ENCODE measurements at places on chromosomes 7 and 10. TPM values are rescaled to one million over a fixed set of nuclear protein-coding genes. Genes with fewer than 3 reads are reported as not detected.

RNF133 gene
- polyA plus RNA-seq, result not detected

GRCh38 chr10:43308515-43308914, 41.6 kb upstream of the RASGEF1A start:
- H3K36me3 ChIP-seq, result no peaks in the 10 kb centered on the region
- no peak overlapping the region for H3K4me3 ChIP-seq
- H3K27me3 ChIP-seq, result no peaks in the 10 kb centered on the region
- no peaks in the 10 kb centered on the region for H3K4me1 ChIP-seq
- no peak overlapping the region for H3K27ac ChIP-seq
- DNase-seq, result no peak

- no peak overlapping the region for H3K4me3 ChIP-seq
- H3K27ac ChIP-seq, result no peak overlapping the region
- H3K4me1 ChIP-seq, result no peaks in the 10 kb centered on the region
- no peaks in the 10 kb centered on the region for H3K36me3 ChIP-seq
These were observed 188.4 kb downstream of the DGKI start for GRCh38 chr7:137658190-137658900.

DNA sequence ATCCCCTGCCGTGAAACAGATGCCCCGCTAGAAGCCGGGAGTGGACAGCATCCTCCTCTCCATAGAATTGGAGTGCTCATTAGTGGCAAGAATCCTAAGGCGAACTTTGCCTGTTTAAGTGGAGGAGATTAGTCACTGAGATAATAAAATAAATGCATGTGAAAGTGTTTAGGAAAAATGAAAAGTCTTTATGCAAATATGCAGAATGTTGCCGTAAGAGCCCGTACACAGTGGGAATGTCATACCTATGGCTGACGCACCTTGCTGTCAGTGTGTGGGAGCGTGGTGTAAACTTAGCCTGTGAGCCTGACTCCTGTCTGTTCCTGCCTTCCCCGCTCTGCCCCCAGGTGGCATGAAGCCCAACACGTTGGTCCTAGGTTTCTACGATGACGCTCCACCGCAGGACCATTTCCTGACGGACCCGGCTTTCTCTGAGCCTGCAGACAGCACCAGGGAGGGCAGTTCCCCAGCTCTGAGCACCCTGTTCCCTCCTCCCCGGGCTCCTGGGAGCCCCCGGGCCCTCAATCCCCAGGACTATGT, 1.7 kb upstream of the TRIP6 start:
- H3K27me3 ChIP-seq, result no peaks in the 10 kb centered on the region
- peak overlapping the region; percentile 94 for H3K27ac ChIP-seq
- H3K36me3 ChIP-seq, result no peaks in the 10 kb centered on the region
- H3K4me1 ChIP-seq, result peaks cover 4% of the 10 kb centered on the region
- no peak overlapping the region for H3K4me3 ChIP-seq
- DNase-seq, result no peak

DNA sequence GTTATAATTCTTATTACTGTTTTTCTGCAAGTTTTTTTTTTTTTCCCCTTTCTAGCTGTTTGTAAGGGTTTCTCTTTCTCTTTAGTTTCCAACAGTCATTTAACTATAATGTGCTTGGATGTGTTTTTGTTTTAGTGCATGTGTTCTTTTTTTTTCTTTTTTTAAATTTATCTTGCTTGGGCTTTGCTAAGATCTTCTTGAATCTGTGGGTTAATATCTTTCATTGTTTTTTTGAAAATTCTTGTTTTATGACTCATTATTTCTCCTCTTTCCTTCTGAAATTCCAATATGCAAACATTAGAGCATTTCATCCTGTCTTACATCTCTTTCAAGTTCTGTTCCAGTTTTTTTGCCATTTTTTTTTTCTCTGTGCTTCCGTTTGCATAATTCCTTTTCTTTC, 5.7 kb upstream of the HK1 start:
- no peaks in the 10 kb centered on the region for H3K4me1 ChIP-seq
- no peak overlapping the region for H3K4me3 ChIP-seq
- peaks cover 10% of the 10 kb centered on the region for H3K36me3 ChIP-seq
- no peaks in the 10 kb centered on the region for H3K27me3 ChIP-seq
- DNase-seq, result no peak
- H3K27ac ChIP-seq, result no peak overlapping the region

DNA sequence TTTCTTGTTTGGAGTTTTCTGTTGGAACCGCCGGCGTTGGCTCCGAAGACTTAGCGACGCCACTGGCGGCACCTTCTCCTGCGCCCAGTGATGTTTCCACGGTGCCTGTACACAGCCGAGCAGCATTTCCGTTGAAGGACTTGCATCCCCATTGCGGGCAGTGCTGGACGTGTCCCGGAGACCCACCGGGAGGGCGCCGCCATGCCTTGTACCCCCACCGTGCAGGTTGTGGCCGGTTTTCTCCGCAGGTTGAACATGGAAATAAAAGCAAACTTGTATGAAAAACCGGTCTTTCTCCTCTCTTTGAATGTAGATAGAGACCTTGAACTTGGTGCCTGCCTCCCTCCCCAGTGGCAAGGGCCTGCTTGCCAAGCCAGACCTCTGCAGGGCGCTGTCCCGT, 22.9 kb upstream of the CHST12 start:
- DNase-seq, result no peak
- no peaks in the 10 kb centered on the region for H3K27me3 ChIP-seq
- no peaks in the 10 kb centered on the region for H3K4me1 ChIP-seq
- no peak overlapping the region for H3K27ac ChIP-seq
- H3K36me3 ChIP-seq, result peaks cover 30% of the 10 kb centered on the region

DNA sequence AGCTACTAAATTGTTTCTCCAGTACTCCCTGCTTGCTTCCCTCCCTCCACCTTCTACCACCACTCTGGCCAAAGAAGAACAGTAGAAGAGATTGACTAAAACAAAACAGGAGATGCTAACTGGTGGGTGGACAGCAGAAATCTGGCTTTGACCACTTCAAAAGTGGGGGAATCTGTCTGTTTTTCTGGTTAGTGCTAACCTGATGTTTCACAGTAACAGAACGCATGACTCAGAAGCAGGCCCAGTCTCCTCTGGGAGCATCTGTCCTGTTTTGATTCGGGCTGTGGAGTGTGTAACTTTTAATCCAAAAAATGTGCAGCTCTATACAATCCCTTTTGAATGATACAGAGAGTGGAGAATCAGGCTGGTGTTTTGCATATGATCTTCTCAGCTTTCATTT, 32.7 kb upstream of the ZNF438 start:
- no peaks in the 10 kb centered on the region for H3K36me3 ChIP-seq
- H3K4me1 ChIP-seq, result no peaks in the 10 kb centered on the region
- H3K4me3 ChIP-seq, result no peak overlapping the region

Data from small intestine (tissue), 16 donors.